Urinary bladder (tissue), 4 donors: ENCODE measurements at places on chromosomes 2 and 18. TPM values are rescaled to one million over a fixed set of nuclear protein-coding genes. Genes with fewer than 3 reads are reported as not detected.
A peak's percentile ranks its signal among the peaks of the same experiment; 100 is the strongest.

- no peak for DNase-seq
Observed at GRCh38 chr18:79518683-79519128, 123.0 kb downstream of the NFATC1 start.

GRCh38 chr2:69309351-69310110 is 77.5 kb downstream of the GFPT1 start:
- peak; percentile 77 for DNase-seq

DNA sequence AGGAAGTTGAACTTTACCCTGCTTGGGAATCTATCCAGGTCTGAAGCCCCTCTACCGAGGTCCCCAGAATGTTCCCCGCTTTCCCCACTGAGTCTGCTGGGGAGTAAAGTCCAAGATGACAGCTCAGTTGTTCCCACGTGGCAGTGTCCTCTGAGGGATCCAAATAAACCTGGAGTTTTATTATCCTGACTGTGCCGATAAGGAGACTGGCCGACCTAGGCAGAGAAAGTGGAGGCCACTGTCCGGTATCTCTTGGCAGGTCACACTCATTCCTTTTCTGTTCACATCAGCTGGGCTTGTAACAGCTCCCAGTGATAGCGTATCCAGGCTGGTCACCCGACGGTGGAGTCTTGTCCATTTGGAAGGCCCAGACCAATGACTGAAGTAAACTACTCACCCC is 27.5 kb upstream of the C18orf32 start:
- no peak for DNase-seq

Gene MSH6
- 28.4 TPM for polyA plus RNA-seq

Gene STARD6
- polyA plus RNA-seq, result not detected

DNA sequence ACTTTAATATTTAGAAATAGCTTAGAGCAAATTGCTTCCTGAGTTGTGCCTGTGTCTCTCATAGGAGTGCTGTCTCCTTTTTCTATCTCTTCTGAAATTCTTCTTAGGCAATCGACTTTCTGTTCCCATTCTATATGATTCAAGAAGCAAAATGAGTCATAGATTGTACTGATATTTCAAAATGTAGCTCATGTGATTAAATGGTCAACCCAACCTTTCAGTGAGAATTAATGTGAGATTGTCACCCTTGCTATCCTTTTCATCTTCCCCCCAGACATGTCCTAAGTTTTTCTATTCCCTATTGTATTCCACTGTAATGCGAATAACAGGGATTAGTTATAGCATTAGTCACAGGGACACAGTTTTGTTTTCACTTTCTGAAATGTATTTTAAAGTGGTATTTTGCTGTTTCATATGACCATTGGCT is 413.6 kb downstream of the THSD7B start:
- DNase-seq, result no peak

Gene SULT1C4
- 4.6 TPM for polyA plus RNA-seq

GRCh38 chr2:102357937-102358336 is 2.3 kb downstream of the IL18R1 start:
- DNase-seq, result no peak

Gene PARD6G
- 5.9 TPM for polyA plus RNA-seq

GRCh38 chr18:79680891-79681339 is 1.3 kb downstream of the CTDP1 start:
- DNase-seq, result no peak

- DNase-seq, result no peak
Observed at GRCh38 chr2:233964581-233964980, 47.4 kb downstream of the TRPM8 start.

Gene TTR
- 0.82 TPM for polyA plus RNA-seq

DNA sequence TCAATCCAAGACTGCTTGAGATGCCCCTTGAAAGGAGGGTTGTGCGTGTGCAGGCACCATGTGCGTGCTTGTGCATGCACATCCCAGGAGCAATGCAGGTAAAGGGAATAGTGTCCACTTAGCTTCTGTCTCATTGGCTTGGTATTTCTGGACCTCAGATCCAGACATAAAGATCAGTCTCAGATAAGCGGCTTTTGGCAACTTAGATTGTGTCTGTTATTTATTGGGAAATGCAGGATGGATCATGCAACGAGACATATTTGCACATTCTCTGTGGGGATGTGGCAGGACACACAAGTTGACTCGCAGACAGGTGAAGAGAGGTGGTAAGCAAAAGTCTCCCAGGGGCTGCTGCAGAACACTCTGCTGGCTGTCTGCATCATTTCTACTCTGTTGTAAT is 67.9 kb downstream of the SETBP1 start:
- no peak for DNase-seq

Gene HOXD13
- 4.1 TPM for polyA plus RNA-seq

Gene AGXT
- 0.49 TPM for polyA plus RNA-seq
